ENCODE measurements at places on chromosomes 6 and 20. TPM values are rescaled to one million over a fixed set of nuclear protein-coding genes. Genes with fewer than 3 reads are reported as not detected.

- DNase-seq = no peak
Measured at GRCh38 chr6:70651326-70651905, 16.3 kb upstream of the SMAP1 start.

Gene SAMD5
- not detected for total RNA-seq

DNA sequence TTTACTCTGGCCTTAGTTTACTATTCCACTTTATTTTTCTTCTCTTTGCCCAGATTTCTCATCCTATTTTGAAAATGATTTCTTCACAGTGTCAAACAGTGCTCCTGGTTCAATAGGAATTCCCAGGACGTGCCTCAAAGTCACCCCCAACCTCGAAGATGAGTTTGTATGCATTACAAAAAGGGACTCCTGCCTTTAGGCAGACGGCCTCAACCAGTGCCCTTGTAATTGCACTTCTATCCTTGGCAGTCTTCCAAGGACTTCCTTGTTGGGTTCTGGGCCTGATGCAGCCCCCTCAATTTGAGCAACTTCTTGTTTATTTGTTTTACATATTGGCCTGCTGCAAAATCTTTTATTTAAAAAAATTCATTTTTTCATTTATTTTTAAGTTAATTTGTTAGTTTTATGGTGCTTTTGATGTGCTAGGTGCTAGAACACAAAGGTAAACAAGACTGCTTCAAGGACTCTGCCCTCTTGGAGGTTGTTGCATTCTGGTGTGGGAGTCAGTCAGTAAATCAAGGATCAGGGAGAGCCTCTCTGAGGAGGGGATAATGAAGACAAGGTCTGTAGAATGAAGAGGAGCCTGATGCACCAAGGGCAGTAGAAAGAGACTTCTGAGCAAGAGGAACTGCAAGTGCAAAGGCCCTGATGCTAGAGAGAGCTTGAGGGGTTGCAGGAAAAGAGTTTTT, 181.5 kb upstream of the LAMP5 start:
- no peak for DNase-seq

Gene PLN
- total RNA-seq = not detected
